ENCODE measurements at places on chromosomes 5 and 9.

- peak; percentile 93 for DNase-seq
Measured at GRCh38 chr5:82641331-82642003, 363.3 kb upstream of the RPS23 start.

DNA sequence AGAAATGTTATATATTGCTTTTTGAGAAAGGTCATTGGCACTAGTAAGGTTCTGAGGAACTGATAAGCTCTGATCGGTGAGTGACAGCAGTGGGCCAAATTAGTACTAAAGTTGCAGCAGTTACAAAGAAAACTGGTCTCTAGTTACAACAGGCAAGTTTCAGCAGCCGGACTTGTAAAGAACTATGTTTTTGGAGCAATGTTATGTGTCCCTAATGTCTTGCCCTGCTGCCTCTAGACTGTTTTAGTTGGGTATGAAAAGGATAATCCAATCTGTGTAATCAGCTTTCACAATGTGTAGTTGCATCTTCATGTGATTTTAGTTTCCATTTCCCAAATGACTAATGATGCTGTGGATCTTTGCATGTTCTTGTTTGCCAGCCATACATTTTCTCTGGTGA, 113.5 kb downstream of the CAMK4 start:
- DNase-seq, result no peak

DNA sequence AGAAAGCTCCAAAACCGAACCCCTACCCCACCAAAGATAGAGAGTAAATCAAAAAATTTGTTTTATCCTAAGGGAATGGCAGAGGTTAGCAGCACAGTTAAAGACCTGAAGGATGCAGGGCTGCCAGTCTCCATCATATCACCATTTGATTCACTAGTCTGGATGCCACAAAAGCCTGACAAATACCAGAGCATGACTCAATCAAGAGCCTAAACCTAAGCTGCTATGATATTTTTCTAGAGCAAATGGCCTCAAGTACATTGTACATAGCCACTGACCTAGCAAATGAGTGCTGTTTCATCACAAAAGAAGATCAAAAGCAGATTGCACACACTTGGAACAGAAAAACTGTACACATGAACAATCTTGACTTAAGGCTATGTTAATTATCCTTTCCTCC, 48.0 kb downstream of the DPYSL3 start:
- DNase-seq, result no peak

- DNase-seq, result no peak
Measured at GRCh38 chr5:83000428-83000827, 76.8 kb downstream of the TMEM167A start.

- DNase-seq, result no peak
Measured at GRCh38 chr5:170631466-170632195, 127.8 kb downstream of the KCNIP1 start.

GRCh38 chr9:93028448-93029006, 30.0 kb upstream of the SUSD3 start:
- DNase-seq, result peak; percentile 23

DNA sequence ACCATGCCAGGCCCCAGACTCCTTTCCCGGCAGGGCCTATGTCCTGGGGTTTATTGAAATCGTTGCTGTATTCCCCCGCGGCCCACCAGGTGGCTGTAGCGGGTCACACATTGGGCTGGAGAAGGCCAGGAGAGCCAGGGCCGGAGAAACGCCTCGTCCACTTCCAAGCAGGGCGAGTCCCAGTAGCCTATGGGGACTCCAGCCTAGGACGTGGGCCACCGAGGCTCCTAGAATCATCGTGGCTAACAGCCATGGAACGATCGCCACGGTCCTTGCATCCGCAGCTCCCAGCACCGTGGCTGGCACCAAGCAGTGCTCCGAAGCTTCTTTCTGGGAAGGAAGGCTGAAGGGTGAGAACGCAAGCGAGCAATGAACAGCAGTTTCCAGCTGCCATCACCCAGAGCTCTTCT, 87.7 kb downstream of the ENTREP1 start:
- DNase-seq, result peak; percentile 14

- DNase-seq, result no peak
Measured at GRCh38 chr5:133781436-133782225, 169.3 kb upstream of the FSTL4 start.

- no peak for DNase-seq
Measured at GRCh38 chr9:130904070-130905044, 7.7 kb upstream of the QRFP start.
